ENCODE measurements at places on chromosomes 1 and 21. TPM values are rescaled to one million over a fixed set of nuclear protein-coding genes. Genes with fewer than 3 reads are reported as not detected.

The RAB3B gene
- total RNA-seq, result 0.13 TPM

- no peaks in the 10 kb centered on the region for H3K36me3 ChIP-seq
- no peak overlapping the region for H3K4me3 ChIP-seq
- no peak overlapping the region for H3K27ac ChIP-seq
- DNase-seq, result no peak
- H3K27me3 ChIP-seq, result no peaks in the 10 kb centered on the region
- H3K4me1 ChIP-seq, result no peaks in the 10 kb centered on the region
Observed at GRCh38 chr1:56898879-56899278, 44.3 kb downstream of the C8A start.

DNA sequence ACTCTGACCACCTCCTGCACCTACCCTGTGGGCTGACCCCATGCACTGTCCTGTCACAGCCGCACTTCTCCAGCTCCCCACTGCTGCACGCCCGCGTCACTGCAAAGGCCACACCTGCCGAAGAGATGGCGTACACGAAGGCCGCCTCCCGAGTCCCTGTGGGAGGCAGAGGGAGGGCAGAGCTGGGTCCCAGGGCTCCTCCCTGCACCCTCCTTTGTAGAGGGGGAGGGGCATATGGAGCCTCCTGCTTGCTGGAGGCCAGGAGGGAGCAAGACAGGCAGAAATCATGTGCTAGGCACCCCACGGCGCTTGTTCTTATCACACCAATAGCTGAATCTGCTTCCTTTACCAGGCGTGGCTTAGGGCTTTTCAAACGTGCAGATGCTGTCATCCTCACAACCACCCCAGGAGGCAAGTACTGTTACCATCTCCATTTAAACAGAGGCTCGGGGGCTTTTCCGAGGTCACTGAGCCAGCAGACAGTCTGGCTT is 21.4 kb downstream of the WNT4 start:
- H3K27me3 ChIP-seq, result no peaks in the 10 kb centered on the region
- H3K4me3 ChIP-seq, result no peak overlapping the region
- H3K27ac ChIP-seq, result no peak overlapping the region
- peaks cover 2% of the 10 kb centered on the region for H3K4me1 ChIP-seq

DNA sequence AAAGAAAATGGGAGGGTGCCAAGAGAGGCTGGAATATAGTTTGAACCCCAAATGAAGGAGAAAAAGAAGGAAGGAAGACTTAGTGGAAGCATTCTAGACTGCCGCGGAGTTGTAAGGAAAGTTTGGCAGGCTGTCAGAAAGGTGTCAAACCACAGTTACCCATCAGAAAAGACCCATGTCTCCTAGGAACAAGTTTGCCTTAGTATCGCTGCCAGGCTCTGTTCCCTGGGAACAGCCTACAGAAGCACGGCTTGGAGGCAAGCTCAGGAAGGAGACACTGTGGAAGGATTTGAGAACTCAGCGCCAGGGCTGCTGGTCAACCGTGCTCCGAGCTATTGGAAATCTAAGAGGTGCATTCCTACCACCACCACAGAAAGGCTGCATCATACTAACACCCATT is 197.4 kb downstream of the RRAGC start:
- H3K27ac ChIP-seq, result no peak overlapping the region
- no peak overlapping the region for H3K4me3 ChIP-seq
- H3K4me1 ChIP-seq, result no peaks in the 10 kb centered on the region
- no peak for DNase-seq
- no peaks in the 10 kb centered on the region for H3K27me3 ChIP-seq
- H3K36me3 ChIP-seq, result no peaks in the 10 kb centered on the region

- no peak overlapping the region for H3K4me3 ChIP-seq
- no peaks in the 10 kb centered on the region for H3K27me3 ChIP-seq
- no peak for DNase-seq
Observed at GRCh38 chr1:178566187-178566586, 53.3 kb downstream of the TEX35 start.

The IVL gene
- total RNA-seq, result not detected

GRCh38 chr1:98420376-98421084 is 241.0 kb upstream of the SNX7 start:
- H3K27ac ChIP-seq, result no peak overlapping the region
- H3K4me1 ChIP-seq, result no peaks in the 10 kb centered on the region
- no peaks in the 10 kb centered on the region for H3K36me3 ChIP-seq
- H3K27me3 ChIP-seq, result no peaks in the 10 kb centered on the region

The KPRP gene
- total RNA-seq, result not detected

All from upper lobe of left lung (tissue), 6 donors.